GM04503 (cell line): ENCODE measurements at places on chromosomes 3 and 15.

GRCh38 chr3:126358038-126358815 is 1.0 kb upstream of the KLF15 start:
- no peak for DNase-seq

GRCh38 chr3:107752202-107752990 is 229.6 kb downstream of the BBX start:
- no peak for DNase-seq

DNA sequence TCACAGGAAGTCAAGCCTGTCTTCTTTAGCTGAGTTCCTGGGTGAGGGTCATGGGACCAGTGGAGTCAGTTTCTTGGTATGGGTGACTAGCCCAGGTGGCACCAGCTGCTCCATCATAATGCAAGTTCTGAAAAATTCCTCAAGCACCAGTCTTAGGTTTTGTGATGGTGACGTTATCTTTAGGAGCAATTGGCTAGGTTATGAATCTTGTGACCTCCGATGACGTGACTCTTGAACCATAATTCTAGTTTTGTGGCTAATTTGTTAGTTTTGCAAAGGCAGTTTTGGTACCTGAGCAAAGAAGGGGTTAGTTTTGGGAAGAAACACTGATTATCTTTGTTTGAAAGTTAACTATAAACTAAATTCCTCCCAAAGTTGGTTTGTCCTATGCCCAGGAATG is 608.4 kb downstream of the VGLL3 start:
- no peak for DNase-seq

DNA sequence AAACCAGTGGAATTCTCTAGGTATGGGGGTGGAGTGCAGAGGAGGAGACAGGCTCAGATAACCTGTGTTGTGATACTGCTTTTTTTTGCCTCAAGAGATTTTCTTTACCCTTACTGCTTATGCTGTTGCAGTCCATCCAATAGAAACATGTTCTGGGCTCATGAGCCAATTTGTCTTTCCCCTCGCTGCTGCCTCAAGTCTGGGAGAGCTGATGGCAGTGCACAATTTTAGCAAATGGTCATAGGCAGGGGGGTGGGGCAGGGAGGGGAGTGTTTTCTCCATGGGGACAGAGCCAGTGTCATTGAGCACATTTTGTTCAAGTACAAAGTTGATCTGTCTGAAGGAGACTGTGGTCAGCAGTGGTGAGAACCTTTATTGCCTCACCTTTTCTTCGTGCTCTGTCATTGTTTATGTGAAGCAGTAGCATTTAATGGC is 134.9 kb downstream of the MBNL1 start:
- DNase-seq = no peak

GRCh38 chr3:123099331-123100192 is 32.7 kb downstream of the PDIA5 start:
- DNase-seq = no peak

- DNase-seq = no peak
Measured at GRCh38 chr3:71672340-71672739, 52.9 kb downstream of the EIF4E3 start.

DNA sequence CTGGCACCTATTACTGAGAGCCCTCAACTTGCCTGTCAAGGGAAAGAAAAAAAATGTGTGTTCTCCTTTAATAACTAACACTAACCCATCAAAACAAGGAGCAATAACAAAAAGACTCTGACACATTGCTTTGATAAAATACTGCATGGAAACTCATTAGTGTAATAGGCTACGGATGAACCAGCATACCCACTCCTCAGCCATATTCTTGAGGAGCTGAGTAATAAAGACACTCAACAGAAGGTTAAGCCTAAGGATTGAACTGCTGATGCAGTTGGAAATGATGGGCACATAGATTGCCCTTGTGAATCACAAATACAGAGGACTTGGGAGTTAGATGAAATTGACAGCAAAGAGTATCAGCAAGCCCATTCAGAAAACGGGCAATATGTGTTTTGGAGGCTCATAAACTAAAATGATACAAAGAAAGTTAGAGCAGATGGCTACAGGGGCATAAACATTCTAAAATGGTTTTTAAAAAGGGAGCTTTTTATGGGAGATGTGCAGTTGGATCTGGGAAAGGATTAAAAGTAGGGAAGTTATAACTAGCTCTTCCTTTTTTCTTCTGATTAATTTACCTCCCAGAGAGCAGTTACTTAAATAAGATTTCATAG is 447.6 kb upstream of the IL12A start:
- no peak for DNase-seq
